GM12864 (cell line): ENCODE measurements at places on chromosomes 13 and 19.

GRCh38 chr13:106243011-106243565, 292.4 kb downstream of the EFNB2 start:
- no peak for DNase-seq

GRCh38 chr13:56906909-56907308, 233.8 kb upstream of the PRR20A start:
- DNase-seq, result no peak

DNA sequence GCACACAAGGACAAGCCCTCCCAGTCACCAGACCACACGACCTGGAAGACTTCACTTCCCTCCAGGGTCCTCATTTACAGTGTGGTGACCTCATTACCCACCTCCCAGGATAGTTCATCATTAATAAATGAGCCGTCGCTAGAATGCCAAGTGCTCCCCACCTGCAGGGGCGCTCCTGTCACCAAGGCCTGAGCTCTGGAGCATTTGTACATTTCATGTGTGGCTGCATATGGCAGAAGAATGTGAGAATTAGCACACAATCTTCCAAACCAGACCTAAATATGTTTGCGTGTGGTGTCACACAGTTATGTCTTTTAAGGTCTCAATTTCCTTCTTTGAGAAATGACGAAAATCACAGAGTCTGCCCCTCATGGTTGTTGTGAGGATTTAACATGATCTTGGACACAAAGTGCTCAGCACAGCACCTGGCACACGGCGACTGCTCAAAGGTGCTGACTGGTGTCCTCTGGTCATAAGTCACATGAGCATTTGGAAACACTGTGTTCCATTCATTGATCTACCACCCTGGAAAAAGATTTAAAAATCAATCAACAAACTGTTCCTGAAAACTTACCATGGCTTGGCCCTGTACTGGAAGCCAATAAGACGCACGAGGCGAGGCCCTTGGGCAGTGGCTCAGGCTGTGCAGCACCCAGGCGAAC, 150.6 kb upstream of the SPACA7 start:
- DNase-seq, result no peak

- no peak for DNase-seq
These were observed 2.0 kb upstream of the CCDC97 start for GRCh38 chr19:41307954-41308449.

DNA sequence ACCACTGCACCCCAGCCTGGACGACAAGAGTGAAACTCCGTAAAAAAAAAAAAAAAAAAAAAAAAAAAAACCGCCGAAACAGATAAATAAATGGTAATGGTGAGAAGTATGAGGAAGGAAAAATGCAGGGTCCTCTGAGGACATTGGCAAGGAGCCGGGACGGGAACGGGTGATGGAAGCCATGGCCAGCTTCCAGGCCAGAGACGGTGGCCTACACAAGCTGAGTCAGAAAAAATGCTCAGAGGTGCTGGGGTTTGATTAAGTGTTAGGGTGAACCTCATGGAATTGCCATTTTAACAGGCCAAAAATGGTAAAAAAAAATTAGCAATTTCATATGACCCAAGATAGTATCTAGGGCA, 866 bp upstream of the ZSWIM4 start:
- no peak for DNase-seq

DNA sequence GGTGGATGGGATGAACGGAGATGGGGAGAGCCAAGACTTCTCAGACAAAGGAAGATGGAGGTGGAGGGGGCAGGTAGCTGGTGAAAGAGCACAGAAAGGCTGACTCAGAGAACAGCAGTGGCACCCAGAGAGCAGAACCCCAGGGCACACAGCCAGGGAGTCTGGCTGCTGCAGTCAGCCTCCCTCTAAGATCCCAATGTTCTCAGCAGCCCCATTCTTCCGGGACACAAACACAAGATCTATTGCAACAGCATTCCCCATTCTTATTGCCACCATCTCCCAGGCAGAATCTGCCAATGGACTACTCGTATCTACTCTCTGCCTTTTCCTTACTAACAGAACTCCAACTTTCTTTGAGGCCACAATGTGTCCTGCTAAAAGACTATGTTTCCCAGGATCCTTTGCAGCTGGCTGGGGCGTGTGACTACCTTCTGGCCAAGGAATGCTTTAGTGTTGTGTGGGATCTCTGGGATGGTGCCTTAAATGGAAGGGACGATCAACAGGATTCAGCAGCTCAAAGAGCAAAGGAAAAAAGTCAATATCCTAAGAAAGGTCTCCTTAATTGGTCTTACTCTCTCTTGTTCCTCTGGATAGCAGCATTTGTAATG, 7.5 kb downstream of the THAP8 start:
- no peak for DNase-seq

GRCh38 chr19:30932854-30933253, 416.4 kb downstream of the TSHZ3 start:
- DNase-seq, result no peak

- no peak for DNase-seq
These were observed 27.8 kb downstream of the ARID3A start for GRCh38 chr19:953445-954271.

DNA sequence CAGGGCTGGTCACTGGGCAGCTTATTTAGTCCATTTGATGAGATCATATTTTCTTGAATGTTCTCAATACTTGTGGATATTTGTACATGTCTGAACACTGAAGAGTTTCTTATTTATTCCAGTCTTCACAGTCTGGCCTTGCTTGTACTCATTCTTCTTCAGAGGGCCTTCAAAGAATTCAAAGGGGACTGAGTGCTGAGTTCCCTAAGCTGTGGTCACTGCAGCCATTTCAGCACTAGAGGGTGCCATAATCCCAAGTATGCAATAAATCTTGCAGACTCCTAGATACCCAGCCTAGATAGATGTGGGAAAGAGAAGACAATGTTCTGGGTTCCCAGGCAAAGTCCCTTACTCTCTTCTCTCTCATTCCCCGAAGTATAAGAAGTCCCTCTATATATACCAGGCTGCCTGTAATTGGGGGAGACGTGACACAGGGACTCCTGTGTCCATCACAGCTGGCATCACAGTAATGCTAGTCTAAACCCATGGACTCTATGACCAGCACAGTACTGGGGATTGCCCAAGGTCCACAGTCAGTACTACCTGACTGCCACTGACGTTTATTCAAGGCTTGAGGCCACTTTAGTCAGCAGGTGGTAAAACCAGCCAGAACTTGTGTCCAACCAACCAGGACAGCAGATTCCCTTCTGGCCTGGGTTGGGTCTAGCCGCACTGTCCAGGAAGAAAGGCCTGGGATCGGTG, 8.9 kb upstream of the VN1R1 start:
- peak; percentile 21 for DNase-seq

DNA sequence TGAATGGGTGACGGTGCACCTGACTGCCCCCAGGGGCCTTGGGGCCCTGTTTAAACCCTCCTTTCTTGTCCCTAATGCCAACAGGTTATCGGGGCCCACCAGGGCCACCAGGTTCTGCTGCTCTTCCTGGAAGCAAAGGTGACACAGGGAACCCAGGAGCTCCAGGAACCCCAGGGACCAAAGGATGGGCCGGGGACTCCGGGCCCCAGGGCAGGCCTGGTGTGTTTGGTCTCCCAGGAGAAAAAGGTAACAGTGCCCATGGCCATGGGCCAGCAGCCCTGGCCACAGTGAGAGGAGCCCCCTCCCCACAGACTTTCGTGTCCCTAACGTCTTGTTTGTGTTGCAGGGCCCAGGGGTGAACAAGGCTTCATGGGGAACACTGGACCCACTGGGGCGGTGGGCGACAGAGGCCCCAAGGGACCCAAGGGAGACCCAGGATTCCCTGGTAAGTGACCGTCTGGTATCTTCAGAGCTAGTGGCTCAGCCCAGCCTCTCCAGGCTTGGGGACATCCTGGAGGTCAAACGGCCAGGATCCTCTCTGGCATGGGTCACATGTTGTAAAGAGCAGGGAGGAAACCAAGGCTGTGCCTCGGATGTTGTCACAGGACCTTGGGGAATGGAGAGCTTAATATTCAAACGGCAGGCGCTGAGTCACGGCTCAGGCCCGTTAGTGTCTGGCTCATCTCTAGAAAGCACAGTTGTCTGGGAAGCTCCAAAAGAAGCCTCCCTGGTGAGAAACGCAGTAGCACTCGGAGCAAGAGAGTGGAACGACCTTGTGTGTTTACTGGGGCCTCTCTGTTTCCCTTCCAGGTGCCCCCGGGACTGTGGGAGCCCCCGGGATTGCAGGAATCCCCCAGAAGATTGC, 58.3 kb downstream of the RAB20 start:
- no peak for DNase-seq

- no peak for DNase-seq
These were observed 559.0 kb downstream of the TBC1D4 start for GRCh38 chr13:74922963-74923362.

DNA sequence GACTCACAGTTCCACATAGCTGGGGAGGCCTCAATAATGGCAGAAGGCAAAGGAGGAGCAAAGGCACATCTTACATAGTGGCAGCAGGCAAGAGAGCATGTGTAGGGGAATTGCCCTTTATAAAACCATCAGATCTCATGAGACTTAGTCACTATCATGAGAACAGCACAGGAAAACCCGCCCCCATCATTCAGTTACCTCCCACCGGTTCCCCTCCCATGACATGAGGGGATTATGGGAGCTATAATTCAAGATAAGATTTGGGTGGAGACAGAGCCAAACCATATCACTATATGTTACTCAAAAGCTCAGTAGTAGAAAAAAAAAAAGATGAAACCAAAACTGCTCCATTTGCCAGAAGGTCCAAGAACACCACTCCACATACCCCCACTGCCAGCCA, 58.5 kb downstream of the DNAJC15 start:
- DNase-seq, result no peak

DNA sequence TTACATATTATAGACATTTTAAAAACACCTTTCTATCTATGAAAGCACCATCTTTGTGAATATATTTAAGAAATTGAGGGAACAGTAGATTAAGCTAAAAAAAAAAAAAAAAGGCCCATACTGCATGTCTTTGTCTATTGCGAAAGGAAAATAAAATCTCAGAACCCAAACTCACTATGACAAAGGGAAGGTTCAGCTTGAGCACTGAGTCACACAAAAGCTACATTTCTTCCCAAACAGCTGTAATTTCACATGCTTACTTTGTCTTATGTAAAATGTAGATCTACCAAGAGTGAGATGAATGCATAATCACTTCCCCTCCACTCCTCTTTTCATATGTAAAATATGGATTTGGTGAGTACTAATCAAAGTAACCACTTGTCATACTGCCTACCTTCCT, 640.1 kb upstream of the KLF12 start:
- no peak for DNase-seq

DNA sequence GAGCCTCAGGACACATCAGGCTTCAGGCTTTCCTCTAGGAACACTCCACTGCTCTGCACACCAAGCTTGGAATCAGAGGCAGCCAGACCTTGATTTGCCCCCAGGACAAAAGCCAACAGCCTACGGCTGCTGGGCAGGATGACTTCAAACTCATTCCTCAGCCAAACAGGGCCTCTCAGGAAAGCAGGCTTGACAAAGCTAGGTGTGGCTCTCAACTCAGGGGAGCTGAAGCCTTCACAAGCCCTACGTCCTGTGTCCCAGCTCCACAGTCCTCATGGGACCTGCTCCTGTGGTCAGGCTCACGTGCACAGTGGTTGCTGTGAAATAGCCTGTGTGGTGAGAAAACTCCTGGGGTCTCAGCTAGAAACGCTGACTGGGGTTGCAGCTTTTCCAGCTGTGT, 398.9 kb upstream of the ZNF507 start:
- no peak for DNase-seq

- DNase-seq, result no peak
These were observed 73.2 kb upstream of the MLNR start for GRCh38 chr13:49146950-49147355.

- no peak for DNase-seq
These were observed 9.8 kb upstream of the SLC44A2 start for GRCh38 chr19:10615429-10616023.

- DNase-seq, result peak; percentile 81
These were observed 50.4 kb downstream of the MYO9B start for GRCh38 chr19:17125728-17126677.

DNA sequence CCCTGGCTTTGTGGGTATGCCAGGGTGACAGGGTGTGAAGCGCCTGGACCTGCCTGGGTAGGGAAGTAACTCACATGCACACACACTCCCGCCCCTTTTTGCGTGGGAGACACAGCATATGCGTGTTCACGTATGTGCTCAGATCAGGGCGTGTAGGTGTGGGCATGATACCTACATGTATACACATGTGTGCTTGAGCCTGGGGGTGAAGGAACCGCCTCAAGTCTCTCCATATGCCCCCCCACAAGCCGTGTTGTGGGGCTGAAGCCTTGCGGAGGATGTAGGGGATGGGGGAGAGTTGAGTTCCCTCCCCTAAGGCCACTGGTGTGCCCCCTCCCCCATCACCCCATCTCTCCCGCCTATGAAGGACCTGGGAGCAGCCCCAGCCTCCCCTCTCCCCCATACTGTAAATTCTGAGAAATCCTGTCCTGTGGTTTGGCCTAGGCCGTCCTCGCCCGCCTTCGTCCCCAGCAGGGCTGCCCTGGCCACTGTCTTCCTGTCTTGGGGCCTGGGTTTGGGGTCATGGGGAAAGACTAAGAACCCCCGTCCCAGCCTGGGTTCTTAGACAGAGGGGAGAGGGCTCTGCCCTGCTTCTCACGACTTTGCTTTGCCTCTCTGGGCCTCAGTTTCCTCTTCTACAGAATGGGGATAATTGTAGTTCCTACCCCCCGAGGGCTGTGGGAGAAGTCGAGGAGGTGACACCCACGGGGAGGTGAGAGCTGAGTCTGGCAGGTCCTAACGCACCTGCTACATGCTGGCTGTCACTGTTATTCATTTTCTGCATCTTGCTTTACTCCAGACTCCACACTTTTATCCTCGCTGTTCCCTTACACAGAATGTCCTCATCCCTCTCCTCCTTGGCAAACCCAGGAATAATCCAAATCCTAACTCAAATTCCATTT, 14.3 kb downstream of the ACTL9 start:
- no peak for DNase-seq
